NCI-H1105 treated with DMSO at 0.1 percent for 48 hours (cell line): ENCODE measurements at places on chromosomes 7 and 10.

DNA sequence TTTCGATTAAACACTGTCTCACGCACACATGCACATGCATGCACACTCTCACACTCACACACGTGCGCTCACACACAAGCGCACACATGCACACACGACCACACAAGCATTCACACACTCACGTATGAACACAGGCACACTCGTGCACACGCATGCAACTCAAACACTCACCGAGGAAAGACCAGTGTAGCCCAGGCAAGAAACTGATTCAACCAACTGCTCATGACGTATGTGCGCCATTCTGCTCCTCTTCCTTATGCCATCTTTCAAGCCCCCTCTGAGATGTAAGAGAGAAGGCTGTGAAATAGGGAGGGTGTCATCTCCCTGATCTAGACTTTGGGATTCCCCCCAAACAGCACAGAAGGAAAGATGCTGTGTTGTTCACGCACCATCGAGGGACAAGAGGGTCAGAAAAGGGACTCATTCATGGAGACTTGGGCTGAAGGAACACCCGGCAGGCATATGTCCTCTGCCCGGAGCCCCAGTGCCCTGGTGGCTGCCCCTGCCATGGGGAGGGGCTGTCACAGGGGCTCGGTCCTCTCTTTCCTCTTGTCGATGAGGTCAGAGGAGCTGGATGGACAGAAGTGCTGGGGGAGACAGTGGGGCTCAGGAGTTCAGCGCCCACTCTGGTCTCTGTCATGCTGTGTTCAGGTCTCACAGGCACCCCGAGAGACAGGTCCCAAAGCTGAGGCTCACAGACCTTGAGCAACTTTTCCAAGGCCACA is 130.1 kb upstream of the SHH start:
- no peak for DNase-seq

DNA sequence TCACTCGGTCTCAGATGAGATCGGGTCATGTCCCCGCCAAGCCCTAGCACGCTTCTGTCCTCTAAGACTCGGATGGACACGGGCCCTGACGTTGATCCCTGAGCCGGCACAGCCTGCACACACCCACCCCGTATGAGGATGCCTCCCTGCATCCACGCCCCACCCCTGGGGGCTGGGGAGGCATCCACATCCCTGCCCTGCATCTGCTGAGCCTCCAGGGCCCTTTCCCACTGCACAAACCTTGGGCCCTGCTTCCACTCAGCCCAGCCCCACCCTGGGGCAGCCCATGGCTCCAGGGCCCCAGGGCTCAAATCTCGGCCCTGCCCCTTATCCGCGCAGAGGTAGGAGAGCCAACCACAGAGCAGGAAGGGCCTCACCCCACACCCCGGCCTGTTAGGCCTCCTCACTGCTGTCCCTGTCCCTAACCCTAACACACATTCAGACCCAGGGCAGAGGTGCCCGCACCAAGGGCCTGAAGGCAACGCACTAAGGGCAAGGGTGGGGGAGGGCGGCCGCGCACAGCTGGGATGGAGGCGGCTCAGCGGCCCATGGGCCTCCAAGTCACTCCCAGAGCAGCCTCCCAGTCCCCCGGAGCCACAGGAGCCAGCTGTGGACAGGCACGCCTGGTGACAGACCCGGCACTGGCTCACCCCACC is 9.5 kb upstream of the MICALL2 start:
- no peak for DNase-seq

DNA sequence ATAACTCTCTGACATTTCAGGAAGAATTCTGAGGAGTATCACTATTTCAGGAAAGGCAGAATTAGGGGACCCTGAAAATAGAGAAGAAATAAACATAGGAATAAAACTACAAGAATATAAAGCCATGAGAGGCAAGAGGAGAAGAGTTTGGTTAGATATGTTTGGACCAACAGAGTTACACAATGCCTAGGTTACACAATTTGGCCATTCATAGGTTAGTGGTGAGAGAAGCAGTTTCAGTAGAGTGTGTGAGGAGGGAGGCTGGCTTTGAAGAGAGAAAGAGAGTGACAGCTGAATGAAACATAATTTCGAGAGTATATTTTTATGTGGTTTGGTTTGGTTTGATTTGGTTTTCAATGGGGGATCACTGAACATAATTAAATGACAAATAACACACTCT is 783.2 kb upstream of the LRRN3 start:
- no peak for DNase-seq

DNA sequence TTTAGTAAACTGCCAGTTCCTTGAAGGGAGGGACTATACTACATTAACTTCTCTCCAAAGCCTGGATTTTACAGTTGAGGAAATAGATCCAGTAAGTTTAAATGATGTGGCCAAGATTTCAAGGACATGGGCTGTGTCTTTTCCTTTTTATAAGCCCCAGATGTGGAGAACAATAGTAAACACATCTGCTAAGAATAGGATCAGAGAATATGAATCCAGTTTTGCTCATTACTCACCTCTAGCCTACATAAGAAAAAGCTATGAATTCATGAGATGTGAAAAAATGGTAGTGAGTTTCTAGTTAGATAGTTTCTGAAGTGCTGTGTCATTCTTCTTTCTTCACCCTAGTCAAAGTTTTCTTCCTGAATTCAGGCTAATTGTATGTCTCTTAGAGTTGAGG is 38.6 kb downstream of the MAGI2 start:
- DNase-seq: no peak

DNA sequence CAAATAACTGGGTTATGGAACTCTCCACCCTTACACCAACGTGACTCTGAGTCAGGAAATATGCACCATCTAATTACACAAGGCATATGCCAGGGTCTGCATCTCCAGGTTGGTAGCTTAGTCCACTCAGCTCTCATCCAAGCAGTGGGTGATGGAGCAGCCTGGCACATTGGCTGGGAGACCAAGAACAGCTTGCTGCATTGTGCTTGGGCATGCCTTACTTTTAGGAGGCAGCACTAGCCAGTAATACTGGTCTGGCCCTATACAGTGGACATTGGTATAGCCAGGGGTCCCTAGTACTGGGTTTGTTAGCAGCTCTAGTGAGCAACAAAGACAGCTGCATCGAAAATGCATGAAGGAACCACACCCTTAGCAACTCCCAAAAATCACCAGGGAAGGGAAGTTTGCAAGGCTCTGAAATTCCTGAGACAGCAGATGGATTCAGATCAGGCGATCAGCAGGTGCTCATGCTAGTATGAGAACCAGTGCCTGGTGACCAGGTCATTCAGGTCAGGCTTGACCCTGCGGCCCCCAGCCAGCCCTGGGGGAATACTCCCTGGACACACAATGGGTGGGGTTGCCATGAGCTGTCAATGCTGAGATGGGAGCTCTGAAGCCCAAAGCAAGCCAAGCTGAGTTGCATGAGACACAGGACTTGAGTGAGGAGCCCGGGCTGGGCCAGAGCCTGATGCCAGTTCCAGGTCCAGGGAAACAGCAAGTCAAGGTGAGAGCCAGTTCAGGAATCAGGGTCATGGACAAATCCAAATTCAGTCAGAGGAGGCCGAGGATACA is 217.9 kb upstream of the ZMIZ1 start:
- no peak for DNase-seq

DNA sequence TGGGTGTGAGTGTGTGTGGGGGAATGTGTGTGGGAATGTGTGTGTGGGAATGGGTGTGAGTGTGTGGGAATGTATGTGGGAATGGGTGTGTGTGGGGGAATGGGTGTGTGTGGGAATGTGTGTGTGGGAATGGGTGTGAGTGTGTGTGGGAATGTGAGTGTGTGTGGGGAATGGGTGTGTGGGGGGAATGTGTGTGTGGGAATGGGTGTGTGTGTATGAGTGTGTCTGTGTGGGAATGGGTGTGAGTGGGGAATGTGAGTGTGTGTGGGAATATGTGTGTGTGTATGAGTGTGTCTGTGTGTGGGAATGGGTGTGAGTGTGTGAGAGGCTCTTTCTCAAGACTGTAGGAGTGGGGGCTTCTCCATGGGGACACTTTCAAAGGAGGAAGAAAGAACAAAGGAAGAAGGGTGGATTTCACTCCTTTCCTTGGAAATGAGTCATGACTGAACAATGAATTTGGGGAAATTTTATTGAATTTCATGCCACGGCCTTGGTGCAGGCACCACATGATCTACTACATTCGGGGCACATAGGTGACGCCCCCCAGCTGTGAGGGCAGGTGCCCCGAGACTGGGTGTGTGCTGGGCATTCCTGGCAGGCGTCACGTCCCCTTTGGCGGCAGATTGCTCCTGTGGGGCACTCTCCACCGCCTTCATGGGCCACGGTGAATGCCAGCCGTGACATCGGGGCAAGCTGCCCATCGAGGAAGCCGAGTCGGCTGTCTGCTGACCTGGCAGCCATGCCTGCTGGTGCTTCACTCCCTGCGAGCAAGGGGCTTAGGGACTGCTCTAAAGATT is 88.8 kb upstream of the INSIG1 start:
- DNase-seq: no peak

DNA sequence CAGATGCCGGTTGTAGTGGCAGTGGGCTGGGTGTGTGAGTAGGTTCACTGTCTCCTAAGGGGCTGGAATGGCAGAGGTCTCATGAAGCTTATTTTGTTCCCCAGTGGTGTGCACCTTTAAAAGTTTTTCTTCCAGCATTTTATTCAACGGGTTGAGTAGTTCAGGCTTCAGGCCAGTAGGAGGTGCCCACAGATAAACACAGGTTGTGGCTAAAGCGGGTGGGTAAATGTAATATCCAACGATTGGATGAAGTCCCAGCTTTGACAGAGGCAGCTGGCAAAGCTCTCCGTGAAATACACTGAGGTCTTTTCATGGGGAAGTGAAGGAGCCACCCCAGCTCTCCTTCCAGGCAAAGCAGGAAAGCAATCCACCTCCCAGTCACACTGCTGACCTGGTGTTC is 339.8 kb upstream of the LRRTM3 start:
- DNase-seq: no peak

DNA sequence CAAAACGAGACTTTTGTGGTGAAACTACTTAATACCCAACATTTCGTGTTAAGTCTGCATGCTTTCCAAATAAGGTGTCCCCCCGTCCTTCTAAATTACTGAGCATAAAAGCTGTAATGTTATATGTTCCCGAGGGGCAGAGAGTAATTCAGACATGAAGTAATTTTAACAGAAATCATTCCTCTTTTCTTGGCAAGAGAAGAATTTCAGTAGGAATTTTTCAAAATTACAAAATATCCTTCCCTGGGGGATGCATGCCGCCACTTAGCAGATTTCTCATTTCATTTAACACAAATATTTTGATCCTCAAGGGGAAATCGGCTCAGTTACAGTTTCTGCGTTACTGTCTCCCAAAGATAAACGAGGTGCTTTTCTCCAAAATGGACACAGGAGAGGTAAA is 213.2 kb upstream of the RHOBTB1 start:
- no peak for DNase-seq

DNA sequence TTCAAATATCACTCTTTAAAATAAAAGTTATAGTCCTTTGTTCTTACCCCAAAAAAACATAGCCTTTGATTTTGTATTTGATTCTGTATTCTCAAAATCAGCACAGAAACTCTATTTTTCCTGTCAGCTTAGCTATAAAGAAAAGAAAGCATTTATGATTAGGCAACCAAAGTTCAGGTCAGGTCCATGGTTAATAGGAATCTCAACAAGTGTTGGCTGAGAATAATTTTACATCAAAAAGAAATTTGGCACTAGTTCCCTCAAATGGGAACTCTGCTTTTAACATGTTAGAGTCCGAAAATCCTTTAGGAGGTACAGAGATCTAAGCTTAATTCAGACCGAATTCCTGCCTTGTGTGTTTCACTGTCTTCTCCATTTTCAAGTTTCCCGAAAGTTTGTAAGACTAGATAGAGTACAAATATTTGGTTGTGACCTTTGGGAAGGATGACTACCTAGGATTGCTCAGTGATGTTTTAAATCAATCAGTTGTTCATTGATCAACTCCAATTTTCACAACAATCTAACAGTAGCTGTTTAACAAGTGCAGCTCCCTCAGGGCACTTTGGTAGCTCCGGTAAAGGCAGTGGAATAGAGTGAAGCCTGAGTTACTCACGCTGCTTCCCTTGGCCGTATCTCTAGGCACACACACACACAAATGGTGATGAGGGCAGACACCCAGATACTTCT is 8.8 kb upstream of the ENO4 start:
- no peak for DNase-seq
